Naive thymus-derived CD4-positive, alpha-beta T cell (primary cell): ENCODE measurements at places on chromosomes 7 and 10. TPM values are rescaled to one million over a fixed set of nuclear protein-coding genes. Genes with fewer than 3 reads are reported as not detected.

The ACTL6B gene
- total RNA-seq = not detected

The ANKRD1 gene
- total RNA-seq = not detected

The ITPRID1 gene
- total RNA-seq = not detected

The CCDC3 gene
- not detected for total RNA-seq

The TUBAL3 gene
- not detected for total RNA-seq

The PCDH15 gene
- total RNA-seq = not detected

The DNAAF5 gene
- total RNA-seq = 12.5 TPM

The UPK3B gene
- 4.2 TPM for total RNA-seq
